CD4-positive, alpha-beta T cell treated with Interleukin-2 at 100 ng/mL for 4 hours (primary cell): ENCODE measurements at places on chromosomes 1 and 21.

DNA sequence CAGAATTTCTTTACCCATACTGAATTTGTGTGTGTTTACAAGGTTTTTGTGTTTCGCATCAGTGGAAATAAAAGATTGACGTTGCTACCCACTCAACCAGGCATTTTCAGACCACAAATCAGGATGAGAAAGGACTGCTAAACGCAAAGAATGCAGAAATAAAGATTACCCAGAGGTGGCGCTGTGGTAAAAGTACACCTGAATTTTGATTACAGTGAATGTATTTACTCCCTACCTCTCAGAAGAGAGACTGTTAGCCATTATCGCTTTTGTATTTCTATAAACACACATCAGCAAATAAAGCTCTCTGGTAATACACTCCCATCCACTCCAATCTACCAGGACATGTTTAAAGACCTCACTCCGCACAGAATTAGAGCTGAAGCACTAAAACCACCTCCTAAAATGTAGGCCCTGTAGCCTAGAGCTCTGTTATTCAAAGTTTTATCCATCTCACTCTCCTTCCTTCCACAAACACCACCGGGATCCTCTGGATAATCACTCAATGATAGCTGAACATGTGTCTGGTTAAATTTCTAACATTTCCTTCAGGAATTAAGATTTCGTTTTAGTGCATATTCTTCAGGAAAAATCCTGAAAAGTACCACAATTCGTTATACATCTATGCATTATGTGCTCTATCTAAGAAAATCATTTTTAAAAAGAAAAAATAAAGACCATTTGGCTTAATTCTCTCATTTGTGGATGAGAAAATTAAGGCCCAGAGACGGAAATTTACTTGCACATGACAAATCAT is 2.5 kb upstream of the LMO4 start:
- DNase-seq = peak; percentile 81

DNA sequence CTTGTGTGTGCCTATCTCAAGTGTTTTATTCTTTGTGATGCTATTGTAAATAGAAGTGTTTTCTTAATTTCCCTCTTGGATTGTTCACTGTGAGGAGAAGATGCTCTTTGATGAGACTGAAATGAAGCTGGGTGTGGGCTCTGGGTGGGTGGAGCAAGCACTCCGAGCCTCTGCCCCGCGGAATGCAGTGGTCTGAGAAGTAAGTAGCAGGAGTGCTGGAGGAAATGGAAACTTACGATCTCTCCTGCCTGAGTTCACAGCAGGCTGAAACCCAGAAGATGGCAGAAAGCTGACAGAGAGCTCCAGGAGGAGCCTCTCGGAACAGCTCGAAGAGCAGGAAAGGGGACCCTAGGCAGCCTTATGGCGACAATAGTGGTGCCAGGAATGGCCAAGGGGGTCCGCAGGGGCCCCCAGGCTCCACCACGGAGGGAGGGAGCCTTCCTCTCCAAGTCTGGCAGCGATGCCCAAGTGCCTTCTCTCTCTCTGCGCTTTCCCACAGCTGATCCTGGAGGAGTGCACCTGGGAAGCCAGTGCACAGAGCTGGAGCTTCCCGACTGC is 126.8 kb upstream of the COL6A1 start:
- no peak for DNase-seq

DNA sequence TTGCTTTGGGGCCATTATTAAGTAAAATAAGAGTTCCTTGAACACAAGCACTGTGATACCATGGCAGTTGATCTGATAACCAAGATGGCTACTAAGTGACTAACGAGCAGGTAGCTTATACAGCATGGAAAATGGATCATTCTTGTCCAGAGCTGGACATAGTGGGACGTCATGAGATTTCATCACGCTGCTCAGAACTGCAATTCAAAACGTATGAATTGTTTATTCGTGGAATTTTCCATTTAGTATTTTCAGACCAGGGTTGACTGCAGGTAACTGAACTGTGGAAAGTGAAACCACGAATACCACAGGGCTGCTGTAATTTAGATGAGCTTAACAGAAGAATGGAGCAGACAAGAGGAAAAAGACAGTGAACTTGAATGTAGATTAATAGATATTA is 38.9 kb downstream of the CCDC18 start:
- peak; percentile 17 for DNase-seq

DNA sequence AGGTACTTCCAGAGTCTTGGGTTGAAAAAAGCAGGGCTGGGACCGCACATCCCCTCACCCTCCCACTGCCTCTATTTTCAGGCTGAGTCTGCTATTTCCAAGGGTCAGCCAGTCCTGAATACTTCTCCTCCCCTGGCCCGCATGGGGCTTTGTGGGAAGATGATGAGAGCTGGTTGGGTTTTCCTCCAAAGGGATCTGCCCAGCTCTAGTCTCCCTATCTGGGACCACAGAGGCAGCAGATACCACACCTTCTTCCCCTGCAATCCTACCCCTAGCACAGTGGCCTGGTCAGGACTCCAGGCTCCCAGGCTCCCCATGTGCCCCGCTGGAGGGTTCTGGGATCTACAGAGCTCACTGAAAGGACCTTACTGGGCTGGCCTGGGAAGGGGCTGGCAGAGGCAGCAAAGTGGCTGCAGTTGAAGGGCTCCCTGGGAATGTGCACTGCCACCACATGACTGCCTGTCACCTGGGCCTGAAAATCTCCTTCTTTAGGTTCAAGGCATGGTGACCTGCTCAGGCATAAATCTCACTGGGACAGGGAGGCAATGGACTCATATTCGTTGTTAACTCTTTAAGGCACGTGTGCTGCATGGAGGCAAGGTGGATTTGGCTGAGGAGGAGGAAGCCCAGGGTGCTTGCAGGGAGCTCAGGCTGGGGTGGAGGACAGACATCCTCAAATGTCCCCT is 13.1 kb downstream of the CACNA1S start:
- no peak for DNase-seq

GRCh38 chr1:97571760-97572159 is 349.1 kb downstream of the DPYD start:
- no peak for DNase-seq

DNA sequence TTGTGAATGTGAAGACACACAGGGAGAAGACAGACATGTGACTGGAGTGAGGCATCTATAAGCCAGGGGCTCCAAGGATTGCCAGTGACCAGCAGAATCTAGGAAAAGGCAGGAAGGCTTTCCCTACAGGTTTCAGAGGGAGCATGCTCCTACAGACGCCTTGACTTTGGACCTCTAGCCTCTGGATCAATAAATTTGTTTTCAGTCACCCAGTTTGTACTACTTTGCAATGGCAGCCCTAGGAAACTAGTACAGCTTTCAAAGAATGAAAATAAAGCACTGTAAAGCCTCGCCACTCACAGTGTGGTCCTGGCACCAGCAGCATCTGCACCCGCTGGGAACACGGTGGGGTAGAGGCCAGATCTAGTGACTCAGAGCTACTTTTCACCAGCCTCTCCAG is 510.0 kb downstream of the LTN1 start:
- no peak for DNase-seq

GRCh38 chr1:117810553-117810952 is 118.9 kb downstream of the GDAP2 start:
- DNase-seq = no peak

- no peak for DNase-seq
Measured at GRCh38 chr1:154371436-154371835, 33.7 kb upstream of the IL6R start.
